Fibroblast of pulmonary artery (primary cell): ENCODE measurements at places on chromosomes 2 and 18.

DNA sequence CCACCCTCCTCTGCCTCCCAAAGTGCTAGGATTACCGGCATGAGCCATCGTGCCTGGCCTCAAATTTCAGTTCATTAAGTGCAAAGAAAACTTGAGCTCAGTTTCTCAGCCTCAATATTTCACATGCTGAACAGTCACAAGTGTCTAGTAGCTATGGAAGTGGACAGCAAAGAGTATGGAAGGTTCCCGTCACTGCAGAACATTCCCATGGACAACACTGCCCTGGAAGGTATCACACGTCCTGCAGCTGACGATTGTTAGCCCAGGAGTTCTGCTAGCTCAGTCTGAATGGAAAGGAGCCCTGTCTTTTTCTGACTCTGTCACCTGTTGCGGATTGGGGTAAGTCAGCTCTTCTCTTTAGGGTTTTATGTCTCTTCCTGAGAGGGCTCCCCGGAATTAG lies 86.2 kb upstream of the PTPRM start:
- no peak for DNase-seq

DNA sequence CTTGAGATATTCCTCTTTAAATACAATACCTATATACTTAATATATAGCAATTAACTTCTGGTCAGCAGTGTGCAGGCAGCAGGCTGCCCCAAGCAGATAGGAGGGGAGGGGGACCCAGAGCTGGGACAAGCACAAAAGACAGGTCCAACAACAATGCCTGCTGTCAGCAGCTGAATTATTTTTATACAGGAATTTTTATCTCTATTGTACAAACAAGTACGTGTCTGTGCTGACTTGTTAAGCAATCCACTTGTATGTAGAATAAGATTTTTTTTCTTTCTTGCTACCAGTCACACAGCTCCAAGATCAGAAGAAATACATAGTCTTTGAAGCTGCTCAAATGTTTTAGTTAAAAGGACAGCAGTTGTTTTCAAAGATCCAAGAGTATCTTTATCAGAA lies 16.7 kb downstream of the BCL11A start:
- no peak for DNase-seq

GRCh38 chr18:28127763-28128658 lies 48.9 kb downstream of the CDH2 start:
- DNase-seq: no peak

GRCh38 chr2:140200764-140201163 lies 1420.6 kb upstream of the NXPH2 start:
- no peak for DNase-seq

- DNase-seq: no peak
Measured at GRCh38 chr2:111676291-111676822, 207.6 kb downstream of the ANAPC1 start.

DNA sequence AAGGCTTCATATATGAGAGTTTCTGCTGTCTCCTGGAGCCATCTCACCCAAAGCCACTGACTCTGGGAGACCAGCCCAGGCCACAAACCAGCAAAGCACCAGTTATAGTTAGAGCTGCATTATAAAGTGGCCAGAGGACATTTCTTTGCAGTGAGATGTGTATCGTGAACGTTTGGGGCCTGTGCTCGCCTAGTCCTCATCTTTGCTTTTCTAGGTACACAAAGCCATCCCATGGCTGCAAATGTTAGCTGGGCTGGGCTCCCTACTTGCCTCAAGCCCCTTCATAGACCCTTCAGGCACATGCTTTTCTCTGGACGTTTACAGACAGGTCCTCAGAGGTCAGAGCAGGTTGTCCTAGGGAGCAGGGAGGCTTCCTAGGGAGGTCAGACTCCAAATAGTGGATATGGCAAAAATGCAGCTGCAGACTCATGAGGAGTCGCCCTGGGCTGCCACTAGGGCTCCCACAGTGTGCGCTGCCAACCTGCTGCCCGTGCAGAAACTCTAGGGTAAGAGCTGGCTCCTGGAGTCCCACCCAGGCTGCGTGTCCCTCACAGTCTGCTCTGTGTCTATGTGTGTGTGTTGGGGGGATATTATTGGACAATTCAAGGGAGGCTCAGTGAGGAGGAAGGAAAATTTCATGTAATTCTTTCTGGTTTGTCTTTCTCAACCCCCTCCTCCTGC lies 141.0 kb downstream of the RPIA start:
- DNase-seq: no peak

GRCh38 chr2:157302492-157303099 lies 23.0 kb downstream of the ERMN start:
- DNase-seq: peak; percentile 68

- DNase-seq: no peak
Measured at GRCh38 chr2:222025881-222026271, 272.9 kb downstream of the PAX3 start.

- DNase-seq: no peak
Measured at GRCh38 chr2:170314744-170315447, 136.9 kb downstream of the MYO3B start.

DNA sequence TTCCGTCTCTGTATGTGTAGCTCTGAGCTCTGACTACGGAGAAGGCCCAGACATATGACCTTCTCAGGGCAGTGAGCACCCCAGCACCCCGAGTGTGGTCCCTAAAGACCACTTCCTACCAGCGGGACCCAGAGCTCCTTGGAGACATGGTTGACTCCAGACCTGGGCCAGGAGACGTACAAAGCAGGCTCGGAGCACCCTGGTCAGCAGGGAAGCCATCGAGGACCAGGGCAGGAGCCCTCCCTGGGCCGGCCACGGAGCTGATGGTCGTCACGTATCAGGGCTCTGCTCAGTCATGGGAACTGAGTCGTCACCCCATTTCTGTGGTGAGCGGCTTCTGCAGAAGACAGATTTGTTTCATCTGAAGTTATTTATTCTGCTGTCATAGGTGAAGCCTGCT lies 12.8 kb upstream of the NEU4 start:
- no peak for DNase-seq

DNA sequence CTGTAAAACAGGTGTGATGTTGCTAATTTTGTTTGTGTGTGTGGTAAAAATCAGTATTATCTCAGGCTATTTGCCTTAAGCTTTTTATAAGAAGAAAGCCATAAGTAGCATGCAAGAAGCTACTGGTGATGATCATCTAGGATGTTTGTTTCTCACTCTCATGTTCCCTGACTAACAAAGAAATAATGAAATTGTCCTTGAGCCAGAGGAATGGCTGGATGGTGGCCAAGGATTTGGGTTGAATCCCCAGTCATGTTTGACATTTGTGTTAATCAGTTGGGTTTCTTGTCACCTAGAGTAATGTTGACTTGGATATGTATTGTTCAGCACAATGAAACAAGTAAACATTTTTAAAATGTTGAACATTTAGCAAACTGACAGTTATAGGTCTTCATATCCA lies 496.8 kb upstream of the ZEB2 start:
- peak; percentile 32 for DNase-seq

- no peak for DNase-seq
Measured at GRCh38 chr2:211144974-211145665, 588.7 kb downstream of the CPS1 start.

DNA sequence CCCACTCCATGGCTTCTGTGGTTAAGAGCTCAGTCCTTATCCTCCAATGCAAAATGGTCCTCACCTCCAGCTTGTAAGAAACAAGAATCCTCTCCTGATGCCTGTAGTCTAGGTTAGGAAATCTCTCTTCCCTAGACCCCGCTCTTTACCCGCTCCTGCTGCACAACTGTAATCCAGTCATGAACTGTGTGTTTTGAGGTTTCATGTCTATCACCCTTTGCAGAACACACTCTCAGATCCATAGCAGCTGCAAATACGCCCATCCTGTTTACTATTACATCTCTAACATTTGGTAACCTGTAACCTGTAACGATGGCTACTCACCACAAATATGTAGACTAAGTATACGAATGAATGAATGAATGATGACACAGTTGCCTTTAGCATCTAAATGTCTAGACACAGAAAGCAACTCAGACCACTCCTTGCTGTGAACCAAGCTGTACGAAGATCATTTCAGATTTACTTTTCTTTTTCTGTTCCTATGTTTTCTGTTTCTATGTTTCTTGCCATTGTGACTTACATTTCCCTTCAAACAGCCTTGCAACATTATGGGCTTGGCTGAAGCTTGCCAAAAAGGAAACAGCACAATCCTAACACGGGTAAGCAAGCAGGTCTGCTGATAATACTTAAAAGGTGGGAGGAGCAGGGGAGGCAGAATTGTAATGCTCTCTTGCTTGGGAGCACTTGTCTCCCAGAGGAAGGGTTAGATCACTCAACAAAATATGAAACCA lies 53.7 kb downstream of the EPHA4 start:
- DNase-seq: peak; percentile 60

GRCh38 chr2:170824526-170825015 lies 7.9 kb downstream of the GAD1 start:
- DNase-seq: no peak

DNA sequence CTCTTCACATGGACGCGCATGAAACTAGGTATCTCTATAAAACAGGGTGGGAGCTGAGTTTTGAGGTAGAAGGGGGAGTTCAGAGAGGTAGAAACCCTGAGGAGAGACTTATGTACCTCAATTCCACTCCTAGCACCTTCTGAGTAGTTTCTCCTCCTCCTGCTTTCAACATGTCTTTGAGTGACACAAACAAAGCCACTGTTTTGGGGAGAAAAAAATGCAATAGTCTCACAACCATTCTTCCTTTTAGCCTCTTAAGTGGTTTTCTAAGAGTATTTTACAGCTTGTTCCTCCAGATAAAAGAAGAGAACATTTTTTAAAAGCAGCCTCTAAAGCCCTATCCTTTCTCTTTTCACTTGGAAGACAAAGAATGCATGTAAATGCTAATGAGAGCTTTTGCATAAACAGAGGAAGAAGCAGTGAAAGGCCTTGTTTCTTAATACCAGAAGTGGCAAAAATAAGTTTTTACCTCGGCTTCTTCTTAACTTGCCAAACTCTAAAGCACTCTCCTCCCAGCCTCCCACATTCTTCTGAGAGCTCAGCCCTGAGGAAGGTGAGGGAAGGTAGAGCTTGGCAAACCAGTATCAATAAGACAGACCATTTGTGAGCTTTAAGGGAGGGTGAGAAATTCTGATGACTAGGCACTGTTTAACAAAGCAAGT lies 1304.4 kb upstream of the ACVR2A start:
- no peak for DNase-seq

DNA sequence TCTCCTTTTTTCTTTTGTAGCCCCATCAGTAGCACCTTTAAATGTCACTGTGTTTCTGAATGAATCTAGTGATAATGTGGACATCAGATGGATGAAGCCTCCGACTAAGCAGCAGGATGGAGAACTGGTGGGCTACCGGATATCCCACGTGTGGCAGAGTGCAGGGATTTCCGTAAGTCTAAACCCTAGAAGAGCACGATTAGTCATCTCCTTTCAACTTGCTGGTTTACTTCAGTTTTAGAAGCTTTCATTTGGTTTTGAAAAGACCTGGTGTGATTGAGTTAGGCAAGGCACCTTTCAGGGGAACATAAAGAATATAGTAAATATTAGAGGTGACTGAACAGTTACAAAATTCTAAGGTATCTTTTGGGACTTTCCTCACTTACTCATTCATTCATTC lies 72.2 kb upstream of the TMEM87B start:
- DNase-seq: no peak
